ENCODE measurements at places on chromosomes 16 and 17.

- DNase-seq: no peak
Observed at GRCh38 chr17:78407387-78408000, 29.0 kb downstream of the PGS1 start.

GRCh38 chr17:383771-384621 lies 31.4 kb upstream of the RPH3AL start:
- DNase-seq: no peak

DNA sequence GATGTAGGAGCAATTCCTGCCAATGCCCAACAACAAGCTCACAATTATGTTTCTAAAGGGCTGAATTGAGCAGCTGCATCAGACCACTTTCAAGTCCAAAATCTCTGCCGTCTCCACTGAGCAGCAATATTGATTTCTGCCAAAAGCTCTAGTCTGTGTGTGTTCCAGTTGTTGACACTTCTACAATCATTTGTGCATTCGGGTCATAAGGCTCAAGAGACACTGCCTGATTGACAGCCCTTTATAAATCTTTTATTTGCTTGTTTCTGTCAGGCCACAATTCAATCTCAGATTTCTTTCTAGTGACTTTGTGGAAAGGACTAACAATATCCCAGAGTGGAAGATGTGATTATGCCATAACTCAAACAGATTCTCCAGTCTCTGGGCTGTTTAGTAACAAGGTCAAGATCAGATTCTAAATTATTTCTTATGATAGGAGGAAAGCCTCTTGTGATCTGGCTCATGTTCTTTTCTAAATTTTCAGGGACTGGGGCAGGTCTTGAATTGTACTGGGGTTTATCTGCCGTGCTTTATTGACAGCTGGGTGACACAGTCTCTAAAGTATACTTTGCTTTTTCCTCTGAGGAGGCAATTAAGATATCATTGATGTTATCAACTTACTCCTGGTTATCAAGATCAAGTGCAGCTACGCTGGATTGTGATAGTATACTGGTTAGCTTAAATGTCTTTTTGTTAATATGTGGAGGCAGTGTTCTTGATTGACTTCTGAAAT lies 377.1 kb downstream of the CNTNAP4 start:
- no peak for DNase-seq

DNA sequence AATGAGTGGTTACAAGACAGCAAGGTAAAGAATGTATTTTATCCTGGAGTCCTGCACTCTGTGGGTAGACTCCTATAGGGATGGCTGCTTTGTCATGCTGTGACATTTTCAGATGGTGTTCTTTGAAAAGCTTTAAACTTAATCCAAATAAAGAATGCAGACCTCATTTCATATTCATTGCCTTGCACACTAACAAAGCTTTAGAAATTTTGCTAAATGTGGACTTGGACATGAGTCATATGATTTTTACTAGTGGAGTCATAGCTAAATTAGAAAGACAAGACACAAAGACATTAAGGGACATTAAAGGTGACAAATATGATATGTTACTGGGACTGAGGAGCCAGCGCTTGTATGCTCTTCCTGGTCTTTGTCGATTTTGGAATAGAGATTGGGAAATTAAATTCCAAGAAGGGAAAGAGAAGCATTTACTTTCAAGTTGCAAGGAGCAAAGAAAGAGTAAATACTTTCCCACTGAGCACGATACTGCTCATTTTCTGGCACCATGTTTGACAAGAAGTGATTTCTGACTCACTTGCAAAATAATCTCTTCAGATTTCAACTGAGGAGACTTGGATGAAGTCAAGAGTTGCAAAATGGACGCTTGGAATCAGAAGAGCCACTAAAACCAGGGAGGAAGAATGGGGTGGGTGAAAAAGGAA lies 152.9 kb upstream of the MYOCD start:
- DNase-seq: no peak

DNA sequence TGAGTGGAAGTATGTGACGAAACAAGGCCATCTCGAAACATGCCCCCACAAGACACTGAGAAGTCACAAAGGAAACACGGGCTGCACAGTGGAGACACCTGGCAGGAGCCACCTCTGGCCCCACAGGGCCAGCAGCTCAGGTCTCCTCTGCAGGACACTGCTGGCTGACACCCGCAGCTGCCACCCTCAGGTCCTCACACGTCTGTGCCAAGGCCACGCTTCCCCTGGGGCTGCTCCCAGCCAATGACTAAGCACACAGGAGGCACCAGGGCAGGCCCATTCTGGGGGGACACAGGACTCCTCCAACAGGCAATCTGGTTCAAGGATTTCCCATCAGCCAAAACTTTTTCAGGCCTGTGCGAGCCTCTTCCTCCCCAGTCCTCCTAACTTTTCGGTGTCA lies 36.4 kb downstream of the MBTPS1 start:
- DNase-seq: no peak

DNA sequence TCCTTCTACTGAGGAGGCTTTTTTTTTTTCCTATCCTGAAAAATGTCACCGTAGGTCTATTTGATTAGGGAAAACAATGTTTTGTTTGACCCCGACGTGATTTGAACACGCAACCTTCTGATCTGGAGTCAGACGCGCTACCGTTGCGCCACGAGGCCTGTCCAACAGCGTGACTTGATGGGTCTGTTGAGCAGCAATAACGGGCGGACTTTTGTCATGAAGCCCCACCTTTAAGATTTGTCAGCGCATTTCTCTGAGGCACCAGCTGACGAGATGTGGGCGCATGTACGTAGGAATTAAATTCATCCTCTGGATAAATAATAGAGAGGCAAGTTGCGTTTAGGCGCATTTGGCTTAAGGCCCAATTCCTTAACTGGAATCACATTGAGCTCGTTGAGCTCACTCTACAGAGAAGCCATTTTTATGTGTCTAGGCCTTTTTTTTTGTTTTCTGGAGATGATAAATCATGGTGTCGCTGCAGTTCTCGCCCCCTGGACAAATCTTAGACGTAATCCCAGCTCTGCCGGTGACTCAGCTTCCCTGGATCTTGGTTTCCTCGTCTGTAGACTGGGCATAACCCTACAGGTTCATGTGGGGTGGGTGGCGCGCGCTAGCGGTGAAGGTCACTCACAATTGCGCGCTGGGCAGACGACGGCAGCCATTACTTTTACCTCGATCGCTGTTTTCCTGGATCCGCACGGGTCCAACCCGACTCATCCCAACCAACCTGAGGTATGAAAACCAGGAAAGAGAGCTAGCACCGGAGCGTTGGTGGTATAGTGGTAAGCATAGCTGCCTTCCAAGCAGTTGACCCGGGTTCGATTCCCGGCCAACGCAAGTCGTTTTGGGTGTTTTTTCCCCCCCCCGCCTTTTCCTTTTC lies 10.6 kb upstream of the AURKB start:
- peak; percentile 72 for DNase-seq

DNA sequence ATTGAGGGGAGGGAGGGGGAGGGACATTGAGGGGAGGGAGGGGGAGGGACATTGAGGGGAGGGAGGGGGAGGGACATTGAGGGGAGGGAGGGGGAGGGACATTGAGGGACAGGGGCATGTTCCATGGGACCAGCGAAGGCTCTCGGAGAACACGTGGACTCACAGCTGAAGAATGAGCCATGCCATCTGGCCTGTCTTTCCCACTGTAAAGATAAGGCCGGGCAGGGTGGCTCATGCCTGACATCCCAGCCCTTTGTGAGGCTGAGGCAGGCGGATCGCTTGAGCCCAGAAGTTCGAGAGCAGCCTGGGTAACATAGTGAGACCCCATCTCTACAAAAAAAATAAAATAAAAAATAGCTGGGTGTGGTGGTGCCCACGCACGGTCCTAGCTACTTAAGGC lies 32.5 kb downstream of the RPH3AL start:
- DNase-seq: no peak

DNA sequence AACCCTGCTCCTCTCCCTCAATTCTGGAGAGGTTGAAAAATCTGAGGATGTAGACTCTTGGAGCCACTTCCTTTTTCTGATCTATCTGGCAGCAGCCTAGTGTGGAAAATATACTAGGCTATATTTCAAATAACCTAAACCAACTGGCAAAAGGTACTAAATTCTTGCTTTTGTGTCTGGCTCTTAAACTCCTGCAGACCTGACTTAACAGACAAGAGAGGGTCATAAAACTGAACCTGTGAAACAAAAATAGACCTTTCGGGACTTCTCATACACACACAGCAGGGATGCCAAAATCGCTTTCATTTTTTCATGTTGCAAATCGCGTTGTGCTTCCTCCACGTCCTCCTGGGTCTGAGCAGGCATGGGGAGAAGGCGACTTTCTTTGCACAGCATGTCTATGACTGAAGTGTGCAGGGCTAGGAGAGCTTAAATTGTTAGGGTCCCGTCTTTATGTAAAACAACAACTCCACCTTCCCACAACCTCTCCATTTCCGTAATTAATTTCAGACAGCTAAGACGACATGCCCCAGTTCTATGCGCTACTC lies 520.7 kb upstream of the PSMD7 start:
- no peak for DNase-seq

DNA sequence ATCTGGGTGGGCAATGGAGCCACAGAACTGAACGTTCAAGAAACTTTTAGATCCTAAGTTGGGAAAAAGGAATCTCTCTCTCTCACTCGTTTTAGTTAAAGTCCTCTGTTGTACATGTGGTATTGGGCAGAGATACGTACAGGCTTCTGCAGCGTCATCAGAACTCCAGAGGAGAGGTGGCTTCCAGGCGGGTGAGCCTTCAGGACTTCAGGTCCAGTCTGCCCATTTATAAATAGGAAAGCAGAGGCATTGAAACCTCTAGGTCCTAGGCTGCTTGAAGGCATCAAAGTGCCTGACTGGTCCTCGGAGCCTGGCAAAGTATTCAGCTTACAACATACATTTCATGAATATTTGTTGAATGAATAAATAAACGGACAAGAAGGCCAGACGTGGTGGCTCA lies 8.1 kb upstream of the TNFRSF13B start:
- no peak for DNase-seq

GRCh38 chr16:73036074-73036826 lies 11.7 kb downstream of the ZFHX3 start:
- DNase-seq: peak; percentile 48

DNA sequence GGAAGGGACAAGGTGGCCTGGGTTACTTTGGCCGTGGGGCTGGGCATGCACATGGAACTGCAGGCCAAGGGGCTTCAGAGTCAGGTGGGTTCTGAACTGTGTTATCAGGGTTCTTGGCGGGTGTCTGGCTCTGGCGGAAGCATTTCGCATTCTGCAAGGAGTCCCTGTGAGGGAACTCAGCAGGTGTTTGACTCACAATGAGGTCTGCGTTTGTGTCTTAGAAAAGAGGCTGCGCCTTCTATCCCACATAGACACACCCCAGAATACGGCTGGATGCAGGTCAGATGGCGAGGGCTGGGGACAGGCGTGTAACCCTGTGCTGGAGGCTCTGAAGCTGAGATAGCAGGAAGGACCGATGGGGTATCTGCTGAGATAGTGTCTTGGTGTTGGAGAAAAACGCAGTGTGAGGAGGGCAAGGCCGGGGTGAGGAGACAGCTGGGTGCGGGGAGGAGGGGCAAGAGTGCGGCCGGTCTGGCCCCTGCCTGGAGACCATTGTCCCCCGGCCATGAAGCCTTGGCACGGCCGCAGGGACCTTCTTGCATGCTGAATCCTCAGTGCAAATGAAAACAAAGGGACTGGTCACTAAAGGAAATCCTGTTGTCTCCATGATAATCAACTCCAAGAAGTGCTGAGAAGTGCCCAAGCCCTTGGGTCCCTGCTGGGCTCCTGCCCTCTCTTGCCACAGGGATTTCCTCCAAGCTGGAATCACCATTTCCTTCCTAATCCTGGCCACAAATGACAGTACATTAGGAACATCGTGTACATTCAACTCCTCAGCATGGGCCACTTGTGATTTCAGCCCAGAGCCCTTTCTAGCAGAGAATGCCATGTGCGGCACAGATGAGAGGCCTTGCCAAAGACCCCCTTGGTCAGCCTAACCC lies 22.8 kb upstream of the MTSS2 start:
- DNase-seq: no peak

DNA sequence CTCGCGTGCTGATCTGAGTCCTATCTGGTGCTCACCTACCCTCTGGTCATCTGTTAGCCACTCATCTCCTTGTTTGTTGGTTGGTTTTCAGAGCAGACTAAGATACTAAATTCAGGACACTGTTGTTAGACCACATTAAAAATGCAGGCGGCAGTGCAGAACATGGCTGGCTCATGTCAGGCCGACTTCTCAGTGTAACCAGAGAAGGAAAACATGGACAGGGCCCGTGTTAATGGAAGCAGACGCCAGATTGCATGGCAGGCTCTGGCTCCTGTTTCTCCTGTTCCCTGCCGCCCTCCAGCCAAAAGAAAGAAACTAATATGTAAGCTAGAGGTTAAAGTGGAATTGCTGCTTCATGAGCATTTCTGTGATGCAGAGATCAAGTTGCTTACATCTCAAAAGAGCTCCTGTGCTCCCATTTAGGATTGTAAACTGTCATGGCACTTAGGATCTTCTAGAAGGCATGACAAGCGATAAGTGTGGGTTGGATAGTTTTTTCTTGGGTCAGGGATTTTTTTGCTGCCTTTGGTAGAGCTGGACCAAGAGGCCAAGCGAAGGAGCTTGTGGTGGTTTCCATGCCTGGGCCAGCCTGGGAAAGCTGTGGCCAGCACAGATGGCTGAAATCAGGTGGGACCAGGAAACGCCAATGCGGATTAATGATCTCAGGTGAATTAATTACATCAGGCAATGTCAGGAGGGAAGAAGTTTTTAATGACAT lies 56.1 kb downstream of the YPEL2 start:
- DNase-seq: no peak

- DNase-seq: peak; percentile 66
Observed at GRCh38 chr17:76497979-76498875, 3.0 kb downstream of the RHBDF2 start.

DNA sequence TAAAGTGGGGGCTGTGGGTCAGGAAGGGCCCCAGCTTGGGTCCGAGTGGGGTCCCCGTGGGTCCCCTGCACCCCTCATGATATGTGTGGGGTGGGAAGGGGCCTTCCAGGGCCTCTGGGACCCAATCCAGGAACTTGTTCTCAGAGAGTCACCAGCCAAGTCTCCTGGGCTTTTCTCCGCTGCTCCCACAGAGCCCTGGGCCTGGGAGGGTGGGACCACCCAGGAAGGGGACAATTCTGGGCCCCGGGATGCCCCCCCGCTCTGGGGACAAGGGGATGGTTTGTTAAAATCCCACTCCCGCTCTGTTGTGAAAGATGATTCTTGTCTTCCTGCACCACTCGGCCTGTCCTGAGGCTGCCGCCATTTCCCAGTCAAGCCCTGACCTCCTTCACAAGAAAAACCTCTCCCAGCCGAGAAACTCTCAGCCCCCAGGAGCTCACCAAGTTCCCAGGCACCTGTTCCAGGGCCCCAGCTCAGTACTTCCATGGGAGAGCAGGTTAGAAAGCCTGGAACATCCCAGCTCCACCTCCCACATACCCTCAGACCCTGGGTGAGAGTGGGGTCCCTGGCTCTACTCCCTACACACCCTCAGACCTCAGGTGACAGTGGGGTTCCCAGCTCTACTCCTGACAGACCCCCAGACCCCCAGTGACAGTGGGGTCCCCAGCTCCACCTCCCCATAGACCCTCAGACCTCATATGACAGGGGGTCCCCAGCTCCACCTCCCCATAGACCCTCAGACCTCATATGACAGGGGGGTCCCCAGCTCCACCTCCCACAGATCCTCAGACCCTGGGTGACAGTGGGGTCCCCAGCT lies 75.1 kb downstream of the METRNL start:
- DNase-seq: no peak
